ENCODE measurements at places on chromosomes 3 and 15.

DNA sequence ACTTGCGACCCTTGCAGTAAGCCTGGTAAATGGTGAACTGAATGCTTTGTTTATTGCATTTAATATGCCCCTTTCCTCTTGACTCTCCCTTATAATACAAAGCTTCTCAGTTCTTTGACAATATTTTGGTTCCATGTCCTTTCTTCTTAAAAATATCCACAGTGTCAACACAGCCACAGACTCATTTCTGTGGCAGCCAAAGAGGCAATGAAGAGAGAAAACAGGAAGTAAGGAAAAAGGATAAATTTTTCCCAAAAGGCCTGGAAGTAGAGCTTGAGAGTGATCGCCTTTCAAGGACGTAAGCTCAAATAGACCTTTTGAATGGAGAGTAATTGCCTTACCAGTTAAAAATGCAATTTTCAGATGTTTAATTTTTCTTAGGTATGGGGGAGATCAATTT lies 59.4 kb downstream of the PEX5L start:
- DNase-seq: no peak

DNA sequence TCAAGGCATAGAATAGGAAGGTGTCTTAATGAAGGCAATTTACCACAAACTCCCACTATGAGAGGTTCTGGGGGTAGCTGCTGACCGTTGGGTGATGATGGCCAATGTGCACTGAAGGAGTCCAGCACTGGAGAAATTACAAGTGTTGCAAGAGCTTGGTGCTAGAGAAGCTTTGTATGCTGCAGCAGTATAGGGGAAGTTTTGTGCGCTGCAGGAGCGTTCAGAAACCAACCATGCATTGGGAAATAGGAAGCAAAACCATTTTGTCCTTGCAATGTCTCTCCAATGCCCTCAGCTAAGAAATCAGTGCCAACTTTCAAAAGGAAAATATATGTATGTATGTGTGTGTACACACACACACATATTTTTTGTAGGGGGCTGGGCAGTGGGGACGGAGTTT lies 441.6 kb upstream of the NAALADL2 start:
- peak; percentile 17 for DNase-seq

DNA sequence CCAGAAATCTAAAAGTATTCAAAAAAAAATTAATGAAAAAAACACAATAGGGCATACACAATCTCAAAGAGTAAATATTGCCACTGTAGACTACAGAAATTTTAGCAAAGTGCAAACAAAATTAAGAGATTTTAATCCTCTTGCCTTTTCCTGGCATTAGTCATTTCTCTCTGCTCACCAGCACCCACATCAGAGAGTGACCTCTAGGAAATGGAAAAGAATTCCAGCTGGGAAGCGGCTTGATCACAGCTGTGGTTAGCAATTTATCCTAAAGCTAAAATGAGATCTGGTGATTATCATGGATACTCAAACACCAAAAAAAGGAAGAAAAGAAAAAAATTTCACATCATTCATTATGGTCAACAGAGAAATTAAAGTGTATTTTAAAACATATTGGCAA lies 7.5 kb downstream of the CSNK1G1 start:
- DNase-seq: no peak

GRCh38 chr15:57440799-57441198 lies 64.5 kb downstream of the CGNL1 start:
- DNase-seq: no peak

- no peak for DNase-seq
Measured at GRCh38 chr3:110685630-110686029, 386.0 kb upstream of the NECTIN3 start.

GRCh38 chr3:197298945-197299854 lies 788 bp upstream of the DLG1 start:
- no peak for DNase-seq

DNA sequence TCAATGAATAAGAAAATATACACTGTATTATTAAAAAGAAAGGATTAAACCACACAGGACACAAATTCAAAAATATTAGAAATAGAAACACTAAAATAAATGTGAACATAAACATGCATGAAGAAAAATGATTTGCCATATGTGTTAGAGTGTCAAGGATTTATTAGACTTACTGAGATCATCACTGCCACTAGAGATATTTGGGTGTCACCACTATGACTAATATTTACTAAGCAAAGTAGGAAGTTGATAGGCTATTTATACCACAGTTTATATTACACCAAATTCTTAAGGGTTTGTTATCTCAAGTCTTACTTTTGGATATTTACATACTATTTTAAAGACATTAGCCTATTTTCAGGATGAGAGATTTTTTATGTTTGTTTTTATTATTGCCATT lies 575.0 kb upstream of the SGO1 start:
- no peak for DNase-seq

DNA sequence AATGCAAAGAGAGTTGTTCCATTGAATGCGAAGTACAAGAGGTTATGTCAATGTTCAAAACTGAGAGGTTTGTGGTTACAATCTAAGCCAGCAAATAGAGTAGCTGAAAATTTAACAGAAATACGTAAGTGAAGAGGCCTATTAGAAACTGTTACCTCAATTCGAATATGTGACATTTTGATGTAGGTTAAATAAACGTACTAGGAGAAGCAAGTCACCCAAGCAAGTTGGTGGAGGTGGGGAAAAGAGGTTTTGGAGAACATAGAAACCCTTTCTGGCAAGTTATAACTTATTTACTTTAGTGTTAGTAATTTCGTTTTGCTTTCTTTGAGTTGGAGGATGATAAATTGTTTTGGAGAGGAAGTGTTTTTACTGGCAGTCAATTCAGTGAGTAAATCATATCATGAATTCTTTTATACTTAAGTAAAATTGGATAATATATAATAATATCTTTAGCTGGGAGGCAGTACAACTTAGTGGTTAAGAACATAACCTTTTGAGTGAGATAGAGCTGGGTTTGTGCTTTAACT lies 91.2 kb upstream of the NAALADL2 start:
- DNase-seq: no peak

- no peak for DNase-seq
Measured at GRCh38 chr15:85764649-85765277, 30.0 kb downstream of the KLHL25 start.

- no peak for DNase-seq
Measured at GRCh38 chr3:63986146-63986545, 37.1 kb downstream of the PSMD6 start.

- no peak for DNase-seq
Measured at GRCh38 chr3:68999605-69000004, 13.9 kb downstream of the EOGT start.

DNA sequence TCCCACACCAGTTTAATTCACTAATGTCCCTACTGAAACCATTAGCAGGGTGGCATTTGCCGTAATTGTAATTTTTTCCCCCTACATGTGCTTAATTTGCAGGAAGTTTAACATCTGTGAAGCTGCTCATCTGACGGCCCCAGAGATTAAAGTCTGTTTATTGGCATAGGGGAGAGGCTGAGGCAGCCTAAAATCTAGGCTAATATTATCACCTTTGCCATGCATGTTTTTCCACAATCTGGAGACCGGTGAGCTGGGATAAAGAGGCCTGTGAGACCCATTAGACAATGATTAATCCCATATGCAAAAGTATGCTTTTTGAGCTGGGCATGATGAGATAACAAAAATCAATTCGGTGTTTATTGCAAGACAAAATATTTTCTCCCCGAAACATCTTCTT lies 561.2 kb upstream of the ALCAM start:
- no peak for DNase-seq

DNA sequence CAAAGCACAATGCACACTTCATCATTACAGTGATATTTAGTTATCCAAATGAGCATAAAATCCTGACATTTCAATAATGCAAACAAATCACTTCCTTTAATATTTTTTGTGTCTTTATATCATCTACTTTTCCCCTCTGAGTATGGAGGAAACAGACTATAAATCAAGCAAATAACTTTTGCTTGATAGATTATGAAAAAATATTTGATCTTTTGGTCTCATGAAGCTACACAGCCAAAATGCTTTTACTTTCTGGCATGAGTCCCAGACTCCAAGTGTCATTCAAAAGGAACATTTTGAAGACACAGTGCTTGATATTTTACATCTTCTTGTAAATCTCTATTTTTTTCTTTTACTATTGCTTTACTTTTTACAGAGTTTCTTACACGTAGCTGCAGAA lies 215.3 kb upstream of the ROBO1 start:
- no peak for DNase-seq

DNA sequence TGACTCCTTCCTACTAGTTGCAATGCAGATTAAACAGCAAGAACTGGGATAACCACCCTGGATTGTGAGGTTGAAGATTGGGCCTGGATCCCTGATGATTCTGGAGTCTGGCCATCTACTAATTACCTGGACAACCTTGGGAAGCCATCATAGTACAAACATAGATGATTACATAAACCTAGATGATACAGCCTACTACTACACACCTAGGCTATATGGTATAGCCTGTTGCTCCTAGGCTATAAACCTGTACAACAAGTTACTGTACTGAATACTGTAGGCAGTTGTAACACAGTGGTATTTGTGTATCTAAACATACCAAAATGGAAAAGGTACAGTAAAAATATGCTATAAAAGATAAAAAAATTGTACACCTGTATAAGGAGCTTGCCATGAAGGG lies 48.0 kb downstream of the NSUN3 start:
- no peak for DNase-seq

- no peak for DNase-seq
Measured at GRCh38 chr3:168864107-168865021, 768.6 kb upstream of the GOLIM4 start.

Data from CD4-positive, alpha-beta T cell treated with Interleukin-1 beta for 1 hour (primary cell).